ENCODE measurements at places on chromosomes 7 and 10.

GRCh38 chr10:105585171-105585570 is 944.1 kb downstream of the SORCS3 start:
- DNase-seq: no peak

DNA sequence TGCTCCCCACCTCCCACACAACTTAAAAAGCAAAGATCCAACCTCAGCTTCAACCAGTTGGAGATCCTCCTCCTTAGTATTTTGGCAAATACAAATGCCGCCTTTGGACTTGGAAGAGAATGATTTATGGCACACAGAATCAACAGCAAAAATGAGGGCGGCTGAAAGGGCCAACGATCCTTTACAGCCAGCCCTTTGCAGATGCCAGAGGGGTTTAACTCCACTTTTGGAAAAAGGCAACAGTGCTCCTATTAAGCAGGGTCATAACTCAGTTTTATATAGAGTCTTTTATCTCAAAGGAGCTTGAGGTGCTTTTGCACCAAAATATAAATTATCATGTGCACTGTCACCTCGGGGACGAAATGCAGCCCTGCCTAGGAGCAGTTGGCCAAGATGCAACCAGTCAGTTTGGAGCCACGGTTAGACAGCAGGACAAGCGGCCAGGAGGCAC is 56.7 kb upstream of the JCAD start:
- no peak for DNase-seq

- no peak for DNase-seq
Measured at GRCh38 chr10:48603421-48604038, 1.3 kb downstream of the ARHGAP22 start.

GRCh38 chr10:50419091-50419490 is 167.8 kb upstream of the ASAH2 start:
- no peak for DNase-seq

DNA sequence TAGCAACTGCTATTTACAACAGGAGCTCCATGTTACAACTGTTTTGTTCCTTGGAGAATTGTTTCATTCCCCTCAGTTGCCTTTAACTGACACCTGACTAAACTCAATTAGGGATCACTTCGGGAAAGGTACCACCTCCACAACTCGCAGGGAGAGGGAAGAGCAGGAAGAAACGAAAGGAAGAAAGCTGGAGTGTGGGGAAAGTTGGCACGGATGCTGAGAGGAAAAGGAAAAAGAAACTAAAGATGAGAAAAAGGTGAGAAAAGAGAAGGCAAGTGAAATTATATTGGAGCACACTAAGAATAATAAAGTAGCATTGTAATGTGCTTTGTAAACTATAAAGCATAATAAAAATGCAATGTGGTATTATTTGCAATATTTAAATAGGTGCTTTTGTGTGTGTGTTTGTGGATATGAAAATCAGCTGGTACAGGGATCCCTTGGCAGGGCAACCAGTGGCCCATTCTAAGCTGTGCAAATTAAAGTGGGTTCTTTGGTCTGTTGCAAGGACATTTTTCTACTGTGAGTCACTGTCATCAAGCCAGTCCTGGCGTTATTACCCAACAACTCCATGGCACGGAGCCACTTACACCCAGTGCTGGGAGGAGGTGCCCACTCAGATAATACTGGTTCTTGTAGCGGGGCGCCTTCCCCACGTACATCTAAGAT is 45.9 kb downstream of the HIPK2 start:
- no peak for DNase-seq

GRCh38 chr7:77433901-77434300 is 17.8 kb upstream of the GSAP start:
- no peak for DNase-seq

DNA sequence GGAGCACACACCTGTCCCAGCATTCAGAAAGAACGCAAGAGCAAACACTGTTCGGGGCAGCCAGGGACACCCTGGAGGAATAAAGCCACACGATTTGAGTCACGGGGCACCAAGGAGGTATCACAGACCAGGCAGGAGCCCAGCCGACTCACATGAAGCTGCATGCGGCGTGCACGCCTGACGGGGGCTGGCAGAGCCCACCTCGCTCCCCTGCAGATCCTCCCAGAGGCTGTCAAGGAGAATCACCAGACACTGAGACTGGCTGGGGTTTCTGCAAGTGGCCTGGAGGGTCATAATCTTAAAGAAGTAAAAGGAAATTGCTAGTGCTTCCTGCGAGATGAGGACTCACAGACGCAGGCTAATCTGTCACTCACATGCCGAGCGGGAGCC is 61.6 kb downstream of the TCERG1L start:
- no peak for DNase-seq

GRCh38 chr7:88311675-88312036 is 5.0 kb upstream of the STEAP4 start:
- DNase-seq: no peak

- DNase-seq: no peak
Measured at GRCh38 chr7:17027143-17027788, 145.5 kb upstream of the AGR3 start.

GRCh38 chr10:98038288-98038687 is 7.9 kb upstream of the CRTAC1 start:
- DNase-seq: peak; percentile 48

DNA sequence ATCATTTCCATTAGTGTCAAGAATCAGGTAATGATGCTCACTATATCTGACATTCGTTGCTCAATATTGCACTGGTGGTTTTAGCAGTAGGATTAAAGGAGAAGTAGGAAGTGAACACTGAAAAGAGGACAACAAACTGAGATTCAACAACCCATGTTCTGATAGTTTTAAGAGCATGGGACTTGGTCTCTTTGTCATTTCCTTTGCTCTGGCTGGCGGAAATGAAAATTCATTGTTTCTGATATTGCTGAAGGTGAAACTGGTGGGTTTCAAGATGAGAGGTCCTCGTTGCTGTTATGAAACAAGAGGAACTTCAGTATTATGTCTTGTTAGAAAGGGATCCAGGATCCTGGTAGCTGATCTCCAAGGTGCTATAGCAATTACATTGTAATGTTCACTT is 129.0 kb downstream of the DNAH11 start:
- no peak for DNase-seq

DNA sequence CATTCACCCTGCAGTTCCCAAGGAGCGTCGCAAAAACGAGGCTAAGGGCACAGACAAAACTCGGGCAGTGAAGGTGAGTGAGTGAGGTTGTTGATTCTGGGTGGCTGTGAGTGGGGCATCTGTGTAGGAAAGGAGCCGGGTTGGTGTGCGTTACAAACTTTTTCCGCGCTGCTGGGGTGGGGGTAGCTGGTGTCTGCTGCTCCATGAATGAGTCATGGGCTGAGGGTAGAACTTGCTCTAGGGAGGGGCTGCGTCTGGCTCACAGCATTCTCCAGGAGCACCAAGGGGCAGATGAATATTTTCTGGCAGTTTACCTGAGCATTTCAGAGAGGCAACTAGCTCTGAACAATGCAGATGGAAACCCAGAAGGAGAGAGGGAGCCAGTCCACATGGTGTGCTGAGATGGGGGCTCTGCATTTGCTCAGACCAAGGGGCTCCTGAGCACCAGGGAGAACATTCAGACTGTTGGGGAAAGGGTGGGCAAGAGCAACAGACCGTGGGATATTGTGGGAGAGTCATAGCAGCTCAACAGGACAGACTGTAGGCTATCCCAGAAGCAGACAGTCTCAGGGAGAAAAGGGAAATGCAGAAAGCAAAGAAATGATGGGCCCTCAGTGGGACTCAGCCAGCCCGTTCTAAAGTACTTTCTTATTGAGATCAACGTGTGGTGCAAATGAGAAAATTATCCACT is 18.8 kb downstream of the NOBOX start:
- no peak for DNase-seq

DNA sequence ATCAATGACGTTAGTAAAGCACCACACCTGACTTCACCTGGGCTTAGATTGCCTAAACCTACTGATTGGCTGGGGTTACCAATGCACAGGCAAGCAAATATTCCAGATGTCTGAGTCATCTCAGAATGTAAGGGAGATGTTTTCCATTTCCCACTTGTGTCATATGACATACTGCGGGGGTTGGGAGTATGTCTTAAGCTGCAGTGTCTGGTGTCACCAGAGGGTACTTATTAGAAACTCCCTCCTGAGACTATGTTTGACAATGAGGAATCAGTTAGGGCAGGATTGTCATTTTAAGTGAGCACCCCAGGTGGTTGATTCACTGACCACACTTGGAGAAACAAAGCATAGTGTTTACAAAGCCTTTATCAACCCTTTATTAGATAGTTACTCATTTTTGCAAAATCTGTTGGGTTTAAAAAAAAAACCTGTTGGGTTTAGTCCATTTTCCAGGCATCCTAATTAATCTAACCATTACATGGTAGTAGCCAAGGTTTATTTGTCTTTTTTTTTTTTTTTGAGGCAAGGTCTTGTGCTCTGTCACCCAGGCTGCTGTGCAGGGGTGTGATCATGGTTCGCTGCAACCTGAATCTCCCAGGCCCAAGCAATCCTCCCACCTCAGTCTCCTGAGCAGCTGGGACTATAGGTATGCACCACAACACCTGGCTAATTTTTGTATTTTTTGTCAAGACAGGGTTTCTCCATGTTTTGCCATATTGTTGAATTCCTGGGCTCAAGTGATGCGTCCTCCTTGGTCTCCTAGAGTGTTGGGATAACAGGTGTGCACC is 72.5 kb downstream of the CDK6 start:
- DNase-seq: no peak

GRCh38 chr7:127901895-127902703 is 129.1 kb downstream of the LRRC4 start:
- no peak for DNase-seq

GRCh38 chr10:89019569-89020327 is 29.1 kb downstream of the FAS start:
- DNase-seq: no peak

DNA sequence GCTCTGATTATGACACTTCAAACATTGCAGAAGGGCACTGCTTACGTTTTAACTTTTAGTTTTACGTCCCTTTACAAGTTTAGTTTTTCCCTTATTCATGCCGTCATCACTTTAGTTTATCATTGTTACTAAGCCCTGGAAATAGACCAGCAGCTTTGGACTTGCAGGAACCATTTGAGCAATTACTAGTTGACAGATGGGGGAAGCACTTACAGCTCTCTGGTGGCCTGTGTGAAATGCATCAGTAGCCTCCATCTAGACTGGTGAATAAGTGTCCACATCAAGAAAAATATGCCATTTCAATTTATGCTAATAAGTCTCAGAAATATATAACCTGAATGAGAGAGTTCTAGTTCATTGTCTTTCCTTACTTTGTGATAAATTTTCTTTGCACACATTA is 194.9 kb upstream of the GRM3 start:
- no peak for DNase-seq

DNA sequence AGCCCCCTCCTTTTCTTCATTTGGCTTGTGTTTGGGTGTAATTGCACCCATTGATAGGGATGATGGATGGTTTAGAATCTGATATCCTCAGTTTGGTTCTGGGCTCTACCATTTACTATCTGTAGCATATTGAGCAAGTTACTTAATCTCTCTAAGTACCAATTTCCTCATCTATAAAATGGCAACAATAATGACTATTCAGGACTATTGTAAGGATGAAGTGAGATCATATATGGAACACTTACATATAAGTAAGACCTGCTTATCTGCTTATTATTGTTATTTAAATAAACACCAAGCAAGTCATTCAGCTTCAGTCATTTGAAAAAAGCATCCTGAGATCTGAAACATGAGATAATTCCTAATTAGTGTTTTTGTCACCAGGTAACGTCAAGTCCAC is 127.0 kb downstream of the SEC23IP start:
- no peak for DNase-seq

GRCh38 chr7:41809940-41810576 is 107.2 kb upstream of the INHBA start:
- DNase-seq: no peak

DNA sequence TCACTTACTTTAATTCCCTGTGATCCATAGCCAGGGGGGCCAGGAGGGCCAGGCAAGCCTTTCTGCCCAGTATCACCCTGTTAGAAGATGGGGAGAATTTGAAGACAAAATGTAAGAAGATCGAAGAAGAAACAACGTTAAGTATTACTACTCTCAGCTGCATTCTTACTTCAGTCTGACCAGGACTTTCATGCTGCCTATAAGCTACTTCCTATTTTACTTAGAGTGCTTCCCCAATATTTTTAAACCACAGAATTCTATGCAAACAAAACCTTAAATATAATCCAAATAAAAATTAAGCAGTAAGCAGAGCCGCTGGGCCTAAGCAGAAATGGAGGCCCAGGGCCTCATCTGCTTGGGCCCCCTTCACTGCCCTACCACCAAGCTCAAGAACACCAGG is 117.8 kb downstream of the COL28A1 start:
- DNase-seq: no peak

- DNase-seq: no peak
Measured at GRCh38 chr7:51255036-51255435, 61.6 kb downstream of the COBL start.

- no peak for DNase-seq
Measured at GRCh38 chr10:13168781-13169180, 7.4 kb downstream of the MCM10 start.

DNA sequence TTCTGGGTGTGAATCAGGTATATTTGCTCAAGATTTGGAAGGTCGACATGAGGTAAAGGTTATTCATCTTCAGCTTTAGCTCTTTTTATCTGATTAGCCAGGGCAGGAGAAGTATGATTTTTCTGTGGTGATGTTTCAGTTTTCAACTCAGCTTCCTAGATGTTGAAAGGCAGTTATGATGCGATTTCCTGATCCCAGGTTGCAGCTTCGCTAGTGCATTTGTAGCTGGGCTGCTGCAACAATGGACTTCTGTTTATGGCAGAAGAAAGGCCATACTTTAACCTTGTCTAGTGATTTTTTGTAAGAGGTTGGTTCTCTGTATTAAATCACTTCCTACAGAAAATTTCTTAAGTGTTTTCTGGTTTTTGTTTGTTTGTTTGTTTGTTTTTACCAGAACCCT is 619.3 kb downstream of the AUTS2 start:
- no peak for DNase-seq

DNA sequence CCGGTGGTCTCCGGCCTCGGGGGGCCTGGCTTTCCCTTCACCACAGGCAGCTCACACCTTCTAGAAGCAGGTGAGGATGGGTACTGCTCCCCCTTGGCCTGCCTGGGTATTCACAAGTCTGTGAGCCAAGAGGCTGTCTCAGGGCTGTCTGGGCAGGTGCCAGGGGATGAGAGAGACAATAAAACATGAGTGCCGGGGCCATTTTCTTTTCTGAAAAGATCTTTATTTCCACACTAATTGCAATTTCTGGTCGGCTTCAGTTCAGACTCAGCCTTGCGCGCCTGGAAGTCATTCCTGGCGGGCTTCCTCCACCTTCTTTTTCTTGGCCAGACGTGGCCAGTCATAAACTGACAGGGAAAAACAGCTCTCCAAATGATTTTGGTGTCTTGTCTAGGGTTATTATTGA is 171.2 kb downstream of the ARHGAP12 start:
- DNase-seq: no peak

DNA sequence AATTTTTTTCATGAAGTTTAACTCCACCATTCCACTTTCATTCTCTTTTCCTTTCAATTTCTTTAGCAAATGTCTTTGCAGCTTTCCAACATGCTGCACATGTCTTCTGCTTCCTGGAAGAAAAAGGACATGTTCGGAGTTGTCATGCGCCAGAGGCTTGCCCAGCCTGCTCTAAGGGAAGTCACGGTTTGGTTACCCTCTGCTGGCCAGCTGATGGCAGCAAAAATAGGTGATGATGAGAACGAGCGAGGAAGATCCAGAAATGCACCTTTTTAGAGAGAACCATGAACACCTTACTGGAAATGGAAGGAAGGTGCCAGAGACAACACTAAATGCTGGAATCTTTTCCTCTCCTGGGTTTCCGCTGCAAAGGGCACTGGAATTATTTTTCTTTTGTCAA is 4.9 kb upstream of the ZSCAN21 start:
- DNase-seq: no peak

GRCh38 chr7:47609803-47610452 is 28.0 kb upstream of the TNS3 start:
- DNase-seq: no peak

Data from nephron progenitor cell (in vitro differentiated cells).